Lung microvascular endothelial cell (primary cell): ENCODE measurements at places on chromosomes 13 and 19. TPM values are rescaled to one million over a fixed set of nuclear protein-coding genes. Genes with fewer than 3 reads are reported as not detected.
A peak's percentile ranks its signal among the peaks of the same experiment; 100 is the strongest.

DNA sequence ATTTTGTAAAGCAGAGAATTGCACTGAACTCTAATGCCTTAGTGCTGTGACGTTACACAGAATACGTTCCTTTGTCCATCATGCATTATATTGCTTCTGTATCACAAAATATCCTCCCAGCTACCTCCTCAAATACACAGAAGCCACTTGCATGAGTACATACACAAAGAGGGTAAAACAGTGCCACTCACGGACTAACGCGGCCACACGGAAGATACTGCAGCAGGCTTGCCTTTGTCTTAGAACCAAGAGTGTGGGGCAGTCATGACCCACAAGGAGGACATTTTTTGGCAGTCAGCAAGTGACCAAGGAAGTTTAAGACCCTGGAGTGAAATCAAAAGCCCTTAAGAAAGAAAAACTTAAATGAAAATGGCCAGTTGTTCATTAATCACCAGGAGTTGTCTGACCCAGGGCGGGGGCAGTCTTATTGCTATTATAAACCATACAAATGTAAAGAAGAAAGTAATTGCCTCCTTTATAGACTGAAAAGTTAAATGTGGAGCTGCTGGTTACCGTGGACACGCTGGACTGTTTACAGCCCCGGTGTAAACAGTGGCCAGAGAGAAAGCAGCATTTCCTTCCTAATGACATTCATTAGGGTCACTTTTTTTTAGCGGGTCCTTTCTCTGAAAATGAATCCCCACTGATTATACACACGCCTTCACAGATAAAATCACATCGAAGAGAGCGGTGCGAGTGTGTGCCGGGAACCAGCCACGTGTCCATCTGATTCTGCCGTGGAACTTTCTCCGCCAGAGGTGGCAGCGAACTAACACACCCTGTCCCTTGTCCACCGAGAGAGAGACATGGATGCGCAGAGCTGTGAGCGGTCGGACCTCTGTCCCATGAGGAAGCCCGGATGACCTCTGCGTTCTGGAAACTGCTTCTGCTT is 66.8 kb downstream of the SOX1 start:
- DNase-seq, result no peak

- peak; percentile 14 for DNase-seq
Measured at GRCh38 chr19:16378291-16378889, 53.8 kb downstream of the KLF2 start.

DNA sequence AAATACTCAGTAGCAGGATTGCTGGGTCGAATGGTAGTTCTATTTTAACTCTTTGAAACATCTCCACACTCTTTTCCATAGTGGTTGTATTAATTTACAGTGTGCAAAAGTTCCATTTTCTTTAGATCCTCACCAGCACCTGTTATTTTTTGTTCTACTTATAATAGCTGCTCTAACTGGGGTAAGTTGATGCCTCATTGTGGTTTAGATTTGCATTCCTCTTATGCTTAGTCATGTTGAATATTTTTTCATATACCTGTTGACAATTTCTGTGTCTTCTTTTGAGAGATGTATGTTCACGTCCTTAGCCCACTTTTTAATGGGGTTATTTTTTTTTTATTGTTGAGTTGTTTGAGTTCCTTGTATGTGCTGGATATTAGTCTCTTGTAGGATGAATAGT is 144.6 kb downstream of the NBEA start:
- DNase-seq, result no peak

The CFD gene
- total RNA-seq, result 1.2 and 3.9 TPM in 2 replicates

GRCh38 chr19:18233224-18233825 is 7.1 kb upstream of the PDE4C start:
- DNase-seq, result peak; percentile 49

GRCh38 chr13:36829753-36830152 is 10.7 kb downstream of the RFXAP start:
- no peak for DNase-seq

DNA sequence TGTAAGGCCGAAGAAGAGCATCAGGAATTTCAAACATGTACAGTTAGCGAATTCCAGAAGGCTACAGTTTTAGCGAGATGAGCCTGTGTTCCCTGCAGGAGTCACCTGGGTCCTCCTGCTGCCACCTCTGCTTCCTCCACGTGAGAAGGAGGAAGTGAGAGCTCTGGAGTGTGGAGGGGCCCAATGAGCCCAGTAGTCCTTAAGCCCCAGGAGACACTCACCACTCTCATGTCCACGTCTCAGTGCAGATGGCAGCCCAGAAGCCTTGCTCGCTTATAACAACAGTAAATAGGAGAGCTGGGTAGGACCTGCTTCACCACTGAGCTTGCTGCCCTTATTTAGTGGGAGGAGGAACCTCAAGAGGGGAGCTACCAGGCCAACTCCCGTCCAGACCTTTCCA is 44.3 kb downstream of the SERP2 start:
- no peak for DNase-seq

The HSD17B14 gene
- 0.60 and 2.6 TPM in 2 replicates for total RNA-seq

GRCh38 chr13:99974296-99974938 is 2.9 kb upstream of the ZIC5 start:
- DNase-seq, result no peak

The DEDD2 gene
- 15.0 and 18.3 TPM in 2 replicates for total RNA-seq

DNA sequence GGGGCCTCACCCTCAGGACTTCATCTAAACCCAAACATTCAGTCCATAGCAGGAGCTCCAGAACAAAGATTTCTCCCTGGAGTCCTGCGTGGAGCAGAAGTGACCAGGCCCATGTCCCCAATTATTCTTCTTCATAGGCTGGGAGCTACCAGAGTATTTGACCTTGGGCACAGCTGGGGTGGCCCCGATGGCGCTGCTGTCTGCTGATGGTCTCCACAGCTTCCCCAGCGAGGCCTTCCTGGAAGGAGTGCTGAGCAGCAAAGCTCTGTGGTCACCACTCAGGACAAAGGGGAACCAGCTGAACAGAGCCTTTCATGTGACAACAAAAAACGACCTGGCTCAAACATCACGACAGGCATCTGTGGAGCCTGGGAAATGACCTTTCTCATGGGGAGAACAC is 62.7 kb upstream of the ARGLU1 start:
- no peak for DNase-seq

DNA sequence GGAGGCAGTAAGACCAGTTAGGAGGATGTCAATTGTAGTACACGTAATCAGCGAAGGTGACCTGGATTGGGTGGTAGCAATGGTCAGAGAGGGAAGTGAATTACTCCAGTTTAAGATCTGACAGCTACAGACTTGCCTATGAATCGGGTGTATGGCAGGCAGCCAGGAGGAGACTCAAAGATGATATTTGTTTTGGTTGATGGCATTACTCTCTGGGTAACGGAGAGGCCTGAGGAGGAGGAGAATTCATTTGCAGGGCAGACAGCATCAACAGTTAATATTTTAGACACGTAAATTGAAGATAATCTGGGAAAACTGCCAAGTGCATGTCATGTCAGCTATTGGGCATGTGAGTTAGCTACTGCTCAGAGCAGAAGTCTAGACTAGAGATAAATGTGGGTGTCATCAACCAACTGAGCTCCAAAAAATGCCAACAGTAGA is 109.2 kb downstream of the SGCG start:
- peak; percentile 5 for DNase-seq

The CDKN2D gene
- 4.1 and 6.5 TPM in 2 replicates for total RNA-seq

DNA sequence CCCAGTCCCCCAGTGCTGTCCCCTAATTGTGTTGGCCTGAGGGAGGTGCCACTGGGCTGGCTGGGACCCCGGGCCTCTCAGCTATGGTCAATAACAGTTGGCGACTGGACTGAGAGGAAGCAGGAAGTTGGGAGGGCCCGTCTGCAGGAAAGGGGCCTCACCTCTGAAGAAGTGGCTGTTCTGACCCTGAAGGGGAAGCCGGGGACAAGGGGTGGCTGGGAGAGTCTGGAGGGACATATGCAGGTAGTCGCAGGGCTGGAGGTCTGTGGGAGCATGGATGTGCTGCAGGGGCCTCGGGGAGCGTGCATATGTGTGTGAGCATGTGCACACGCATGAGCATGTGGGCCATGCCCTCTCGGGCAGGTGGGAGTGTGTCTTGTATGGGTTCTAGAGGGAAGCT is 5.9 kb downstream of the PKN1 start:
- DNase-seq, result no peak

DNA sequence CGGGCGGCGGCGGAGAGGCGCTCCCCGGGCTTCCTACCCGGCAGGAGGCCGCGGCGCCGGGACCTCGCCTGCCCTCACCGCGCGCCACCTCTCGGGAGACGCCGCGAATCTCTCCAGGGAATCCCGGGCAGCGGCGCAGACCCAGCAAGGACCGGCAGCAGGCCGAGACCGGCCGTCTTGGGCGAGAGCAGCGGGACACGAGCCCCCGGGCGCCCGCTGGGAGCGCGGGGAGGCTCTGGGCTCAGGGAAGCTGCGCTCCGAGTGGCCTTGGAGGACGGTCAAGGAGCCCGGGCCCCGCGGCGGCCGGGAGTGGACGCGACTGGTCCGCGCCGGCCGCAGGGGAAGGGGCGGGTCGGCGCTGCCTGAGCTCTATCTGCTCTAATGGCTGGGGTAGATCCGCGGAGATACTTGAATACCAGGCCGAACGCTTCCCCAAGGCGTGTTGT is 14.7 kb downstream of the CDX2 start:
- peak; percentile 12 for DNase-seq

- no peak for DNase-seq
Measured at GRCh38 chr13:99075268-99076191, 97.7 kb upstream of the DOCK9 start.

The ALOX5AP gene
- 0.22 TPM in 1 of 2 replicates, not detected in the other for total RNA-seq

- DNase-seq, result no peak
Measured at GRCh38 chr13:107332188-107332587, 764.3 kb upstream of the ARGLU1 start.

- DNase-seq, result no peak
Measured at GRCh38 chr13:114015111-114015968, 41.5 kb upstream of the C13orf46 start.

- no peak for DNase-seq
Measured at GRCh38 chr13:38624822-38625221, 62.1 kb upstream of the FREM2 start.

DNA sequence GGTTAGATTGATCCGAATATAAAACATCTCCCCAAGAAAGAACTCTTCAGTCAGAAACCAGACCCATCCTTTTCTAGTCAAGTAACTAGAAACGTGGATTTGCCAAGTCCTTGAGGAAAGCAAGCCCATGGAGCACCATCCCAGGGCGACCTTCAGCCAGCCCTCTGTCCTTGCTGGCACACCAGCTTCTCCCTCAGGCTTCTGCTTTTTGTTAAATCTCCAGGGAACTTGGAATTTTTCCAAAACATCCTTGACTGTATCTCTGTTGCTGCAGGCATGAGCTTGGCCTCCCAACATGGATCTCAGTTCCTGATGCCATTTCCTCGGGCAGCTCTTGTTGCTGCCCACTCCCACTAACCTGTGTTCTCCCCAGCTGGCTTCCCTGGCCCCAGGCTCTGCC is 27.1 kb upstream of the C1QTNF9 start:
- no peak for DNase-seq

- peak; percentile 49 for DNase-seq
Measured at GRCh38 chr19:6459262-6460098, at the start of gene SLC25A23. TSS of gene SLC25A23 (minus strand) at chr19:6459792. CDS start at chr19:6459628, 164 bp downstream.

The ANGPTL8 gene
- not detected in 2 replicates for total RNA-seq

GRCh38 chr19:16077984-16078758 is 1.9 kb downstream of the TPM4 start:
- DNase-seq, result peak; percentile 63

DNA sequence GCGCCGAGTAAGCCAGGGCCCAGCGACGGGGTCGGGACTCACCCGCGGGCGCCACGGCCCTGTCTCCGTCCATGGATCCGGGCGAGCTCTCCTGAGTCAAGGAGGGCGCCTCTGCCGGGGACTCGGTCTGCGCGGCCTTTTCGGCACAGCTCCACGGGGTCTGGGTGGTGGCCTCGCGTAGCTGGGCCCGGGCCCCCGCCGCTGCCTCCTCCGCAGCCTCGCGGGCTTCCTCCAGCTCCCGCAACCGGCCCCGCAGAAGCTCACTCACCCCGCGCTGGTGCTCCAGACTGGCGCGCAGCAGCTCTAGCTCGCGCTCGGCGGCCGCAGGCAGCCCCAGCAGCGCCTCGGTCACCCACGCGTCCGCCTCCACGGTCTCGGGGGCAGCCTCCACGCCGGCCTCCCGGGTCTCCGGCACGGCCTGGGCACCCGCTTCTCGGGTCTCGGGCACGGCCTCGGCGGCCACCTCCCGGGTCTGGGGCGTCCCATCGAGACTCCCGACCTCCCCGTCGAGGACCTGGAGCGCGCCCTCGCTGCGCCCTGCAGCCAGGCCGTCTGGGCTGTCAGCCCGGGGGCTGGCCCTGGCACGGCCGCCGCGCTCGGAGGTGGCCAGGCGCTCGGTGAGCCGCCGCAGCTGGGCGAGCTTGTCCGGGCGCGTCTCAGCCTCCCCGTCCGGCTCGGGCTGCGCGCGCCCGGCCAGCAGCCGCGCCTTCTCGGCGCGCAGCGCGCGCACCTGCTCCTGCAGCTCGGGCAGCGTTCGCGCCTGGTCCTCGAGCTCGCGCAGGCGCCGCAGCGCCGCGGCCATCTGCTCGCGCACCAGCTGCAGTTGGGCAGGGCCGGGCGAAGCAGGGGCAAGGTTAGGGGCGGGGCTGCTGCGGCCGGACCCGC is 8.4 kb downstream of the KANK3 start:
- DNase-seq, result no peak

- DNase-seq, result no peak
Measured at GRCh38 chr13:61670384-61671161, 254.9 kb upstream of the PCDH20 start.

DNA sequence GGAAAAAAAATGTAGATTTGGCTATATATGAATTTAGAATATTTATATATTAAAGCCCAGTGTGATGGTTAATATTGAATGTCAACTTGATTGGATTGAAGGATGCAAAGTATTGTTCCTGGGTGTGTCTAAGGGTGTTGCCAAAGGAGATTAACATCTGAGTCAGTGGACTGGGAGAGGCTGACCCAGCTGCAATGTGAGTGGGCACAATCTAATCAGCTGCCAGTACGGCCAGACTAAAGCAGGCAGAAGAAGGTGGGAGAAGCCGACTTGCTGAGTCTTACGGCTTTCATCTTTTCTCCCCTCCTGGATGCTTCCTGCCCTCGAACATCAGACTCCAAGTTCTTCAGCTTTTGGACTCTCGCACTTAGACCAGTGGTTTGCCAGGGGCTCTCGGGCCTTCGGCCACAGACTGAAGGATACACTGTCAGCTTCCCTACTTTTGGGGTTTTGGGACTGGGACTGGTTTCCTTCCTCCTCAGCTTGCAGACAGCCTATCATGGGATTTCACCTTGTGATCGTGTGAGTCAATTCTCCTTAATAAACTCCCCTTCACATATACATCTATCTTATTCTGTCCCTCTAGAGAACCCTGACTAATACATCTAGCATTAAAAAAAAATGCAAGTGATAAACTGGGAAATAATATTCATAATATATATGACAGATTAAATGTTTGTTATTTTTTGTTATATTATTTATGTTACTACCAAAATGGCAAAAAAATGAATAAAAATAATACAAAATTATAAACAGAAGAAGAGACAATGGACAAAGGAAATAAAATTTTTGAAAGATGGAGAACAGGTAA is 122.4 kb downstream of the DLEU7 start:
- no peak for DNase-seq

DNA sequence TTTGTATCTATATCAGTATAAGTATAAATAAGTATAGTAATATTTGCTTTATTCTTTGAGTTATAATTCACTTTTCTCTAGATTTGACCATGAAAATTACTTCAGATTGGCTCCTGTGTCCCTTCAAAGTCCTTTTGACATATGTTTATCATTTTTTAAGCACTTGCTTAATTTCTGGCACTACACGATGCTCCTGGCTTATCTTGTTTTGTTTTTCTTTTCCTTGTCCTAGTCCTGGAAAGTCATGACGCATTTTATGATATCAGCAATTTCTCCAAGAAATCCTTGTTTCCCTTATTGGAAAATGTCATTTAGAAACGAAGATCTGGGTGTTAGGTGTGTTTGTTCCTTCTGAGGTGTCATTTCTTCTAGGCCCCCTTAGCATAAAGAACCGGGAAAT is 226.5 kb downstream of the POU4F1 start:
- no peak for DNase-seq

GRCh38 chr13:78589206-78589605 is 14.1 kb downstream of the POU4F1 start:
- DNase-seq, result no peak
